Natural killer cell (primary cell): ENCODE measurements at places on chromosomes 7 and 10. TPM values are rescaled to one million over a fixed set of nuclear protein-coding genes. Genes with fewer than 3 reads are reported as not detected.
A peak's percentile ranks its signal among the peaks of the same experiment; 100 is the strongest.

TMEM213 gene
- not detected for total RNA-seq

IL2RA gene
- total RNA-seq: 11.2 TPM

DNA sequence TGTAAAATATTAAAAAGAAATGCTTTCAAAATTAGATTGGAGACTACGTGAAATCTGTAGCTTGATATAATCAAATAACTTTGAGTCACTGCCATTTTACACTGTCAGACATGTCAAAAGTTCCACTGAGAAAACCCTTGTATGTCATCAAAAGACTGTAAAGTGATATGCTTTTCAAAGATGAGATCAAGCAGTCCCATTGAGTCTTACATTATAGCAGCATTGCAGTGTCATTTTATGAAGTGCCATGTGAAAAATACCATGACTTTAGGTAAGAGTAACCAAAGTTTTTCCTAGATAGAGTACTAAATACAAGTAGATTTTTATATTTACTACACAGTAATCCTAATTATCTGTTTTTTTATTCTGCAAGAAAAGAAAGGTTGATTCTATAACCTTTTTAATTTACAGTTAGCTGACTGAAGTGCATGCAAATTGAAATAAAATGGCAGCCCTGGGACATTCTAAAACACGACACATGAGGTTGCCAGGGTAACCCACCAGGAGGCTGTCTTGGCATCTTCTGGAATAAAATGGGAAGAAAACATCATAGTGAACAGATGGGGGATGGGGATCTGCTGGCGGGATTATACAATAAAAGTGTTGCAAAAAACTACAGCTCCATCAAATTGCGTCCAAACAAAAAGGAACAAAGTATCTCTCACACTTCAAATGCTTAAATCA is 91.3 kb upstream of the TMEM106B start:
- H3K36me3 ChIP-seq: no peaks in the 10 kb centered on the region
- peaks cover 12% of the 10 kb centered on the region for H3K27me3 ChIP-seq
- no peak overlapping the region for H3K4me3 ChIP-seq
- no peaks in the 10 kb centered on the region for H3K4me1 ChIP-seq

DNA sequence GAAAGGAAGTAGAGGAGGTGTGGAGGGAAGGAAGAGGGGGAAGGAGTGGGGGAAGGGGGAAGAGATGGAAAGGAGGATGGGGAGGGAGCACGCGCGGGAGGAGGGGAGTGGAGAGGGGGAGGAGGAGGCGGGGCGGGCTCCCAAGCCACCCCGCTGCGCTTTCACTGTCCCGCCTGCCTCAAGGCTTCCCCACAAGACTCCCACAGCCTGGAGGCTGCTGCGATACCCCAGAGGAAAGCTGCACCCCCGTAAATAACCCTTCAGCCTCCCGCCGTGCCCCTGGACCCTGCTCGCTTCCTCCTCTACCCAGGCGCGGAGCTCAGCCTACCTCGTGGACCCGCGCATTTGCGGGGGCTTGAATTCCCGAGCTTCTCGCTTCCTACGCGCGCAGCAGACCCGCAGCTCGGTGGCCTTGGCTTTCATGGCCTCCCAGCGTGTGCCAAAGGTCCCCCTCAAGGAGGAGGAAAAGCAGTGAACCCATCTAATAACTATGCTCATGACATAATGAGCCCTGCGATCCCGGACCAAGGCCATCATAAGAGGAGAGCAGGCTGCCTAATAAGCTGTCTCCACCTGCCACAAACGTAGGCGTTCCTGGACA is at the start of gene C10orf67:
TSS of gene C10orf67 (minus strand) at position 557 of the 601 bp plus-strand sequence. CDS start at position 534, 23 bp downstream.
- H3K27ac ChIP-seq: no peak within 1 kb of the TSS
- H3K4me1 ChIP-seq: peaks cover 6% of the 10 kb centered on the region
- DNase-seq: peak; percentile 51
- H3K27me3 ChIP-seq: peaks cover 14% of the 10 kb centered on the region
- H3K4me3 ChIP-seq: peak within 1 kb of the TSS; percentile 20
- no peaks in the 10 kb centered on the region for H3K36me3 ChIP-seq

GRCh38 chr10:78948621-78949030 is 120.1 kb upstream of the ZMIZ1 start:
- DNase-seq: no peak
- no peak overlapping the region for H3K27ac ChIP-seq
- no peaks in the 10 kb centered on the region for H3K27me3 ChIP-seq
- H3K4me3 ChIP-seq: no peak overlapping the region

VPS50 gene
- total RNA-seq: 32.8 TPM

TECTB gene
- not detected for total RNA-seq

DNA sequence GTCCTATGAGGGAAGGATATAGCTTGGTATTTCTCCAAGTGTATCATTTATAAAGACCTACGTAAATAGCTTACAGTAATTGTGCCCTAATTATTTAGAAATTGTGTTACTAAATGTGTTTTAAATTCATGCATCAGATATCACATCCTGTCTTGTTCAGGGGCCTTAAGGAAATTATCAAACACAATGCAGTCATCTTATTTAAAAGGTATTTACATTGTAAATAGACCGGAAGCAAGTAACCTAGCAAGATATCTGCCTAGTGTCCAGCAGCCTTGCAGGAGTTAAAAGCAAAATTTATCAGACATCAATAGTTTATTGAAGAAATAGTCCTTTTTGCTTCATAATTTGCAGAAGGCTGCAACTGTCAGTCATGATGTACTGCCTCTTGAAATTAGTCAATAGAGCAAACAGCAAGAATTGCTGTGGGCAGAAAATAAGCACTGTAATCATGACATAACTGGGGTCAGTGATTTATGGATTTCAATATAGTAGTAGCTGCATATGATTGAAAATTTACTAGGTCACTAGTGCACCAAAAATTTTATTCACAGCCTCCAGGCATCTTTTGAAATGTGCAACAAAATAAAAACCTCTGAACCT is 23.1 kb downstream of the GLRX3 start:
- H3K27me3 ChIP-seq: no peaks in the 10 kb centered on the region
- DNase-seq: no peak
- H3K36me3 ChIP-seq: peaks cover 24% of the 10 kb centered on the region
- H3K4me1 ChIP-seq: peaks cover under 1% of the 10 kb centered on the region
- no peak overlapping the region for H3K4me3 ChIP-seq

- no peak overlapping the region for H3K27ac ChIP-seq
- peaks cover 6% of the 10 kb centered on the region for H3K36me3 ChIP-seq
- H3K4me3 ChIP-seq: no peak overlapping the region
- no peaks in the 10 kb centered on the region for H3K4me1 ChIP-seq
- DNase-seq: no peak
- no peaks in the 10 kb centered on the region for H3K27me3 ChIP-seq
Measured at GRCh38 chr10:89425000-89425399, 10.6 kb downstream of the IFIT5 start.

VWDE gene
- total RNA-seq: not detected

- H3K4me1 ChIP-seq: no peaks in the 10 kb centered on the region
- H3K36me3 ChIP-seq: no peaks in the 10 kb centered on the region
- DNase-seq: no peak
- no peaks in the 10 kb centered on the region for H3K27me3 ChIP-seq
- H3K27ac ChIP-seq: no peak overlapping the region
Measured at GRCh38 chr7:67619175-67619574, 622.5 kb downstream of the TYW1 start.

GRCh38 chr7:84232646-84233045 is 38.1 kb upstream of the SEMA3A start:
- no peak overlapping the region for H3K4me3 ChIP-seq
- no peak for DNase-seq
- H3K27ac ChIP-seq: no peak overlapping the region
